ENCODE measurements at places on chromosomes 13 and 19.

DNA sequence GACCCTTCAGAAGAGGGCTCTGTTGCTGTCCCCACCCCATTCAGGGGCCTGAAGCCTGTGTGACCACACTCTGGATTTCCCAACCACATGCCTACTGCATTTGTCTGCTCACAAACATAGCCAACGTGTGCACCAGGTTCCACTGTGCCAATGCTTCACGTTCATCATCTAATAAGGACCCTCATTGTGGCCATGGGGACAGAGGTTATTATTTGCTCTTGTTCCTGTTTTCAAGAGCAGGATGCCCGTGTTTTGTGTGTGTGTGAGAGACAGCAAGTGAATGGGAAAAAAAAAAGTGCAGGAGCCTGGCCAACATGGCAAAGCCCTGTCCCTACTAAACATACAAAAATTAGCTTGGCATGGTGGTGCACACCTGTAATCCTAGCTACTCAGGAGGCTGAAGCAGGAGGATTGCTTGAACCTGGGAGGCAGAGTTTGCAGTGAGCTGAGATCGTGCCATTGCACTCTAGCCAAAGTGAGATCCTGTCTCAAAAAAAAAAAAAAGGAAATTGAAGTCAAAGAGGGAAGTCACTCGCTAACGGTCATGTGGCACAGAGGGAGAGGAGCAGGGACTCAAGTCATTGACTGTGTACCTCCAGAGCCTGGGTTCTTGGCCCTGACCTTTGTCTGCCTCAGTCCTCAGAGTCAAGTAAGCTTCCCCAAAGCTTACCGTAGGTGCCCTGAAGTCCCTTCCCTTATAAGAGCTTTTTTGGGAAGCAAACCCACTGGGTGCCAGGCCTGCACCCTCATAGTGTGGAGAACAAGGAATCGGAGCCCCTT, 6.9 kb downstream of the B3GNT8 start:
- DNase-seq, result no peak

- DNase-seq, result no peak
Measured at GRCh38 chr19:42052241-42052863, 17.7 kb downstream of the GRIK5 start.

GRCh38 chr13:43996221-43996620, 116.5 kb downstream of the LACC1 start:
- no peak for DNase-seq

DNA sequence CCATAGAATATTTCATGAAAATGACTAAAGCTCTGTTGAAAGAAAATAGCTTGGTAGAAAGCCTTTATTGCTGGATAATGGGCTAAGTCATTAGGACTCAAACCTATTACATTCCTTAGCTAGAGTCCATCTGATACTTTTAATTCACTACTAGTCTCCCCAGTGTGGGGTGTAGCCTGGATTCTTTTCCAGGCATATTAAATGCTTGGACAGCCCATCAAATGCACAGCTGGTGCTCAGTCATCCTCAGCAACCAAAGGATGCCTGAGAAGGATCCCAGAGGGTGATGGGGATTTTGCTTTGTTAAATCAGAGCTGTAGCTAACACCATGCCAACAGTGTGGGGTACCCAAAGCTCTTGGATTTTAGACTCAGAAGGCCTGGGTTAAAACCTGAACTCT, 153.5 kb downstream of the DLEU7 start:
- DNase-seq, result no peak

DNA sequence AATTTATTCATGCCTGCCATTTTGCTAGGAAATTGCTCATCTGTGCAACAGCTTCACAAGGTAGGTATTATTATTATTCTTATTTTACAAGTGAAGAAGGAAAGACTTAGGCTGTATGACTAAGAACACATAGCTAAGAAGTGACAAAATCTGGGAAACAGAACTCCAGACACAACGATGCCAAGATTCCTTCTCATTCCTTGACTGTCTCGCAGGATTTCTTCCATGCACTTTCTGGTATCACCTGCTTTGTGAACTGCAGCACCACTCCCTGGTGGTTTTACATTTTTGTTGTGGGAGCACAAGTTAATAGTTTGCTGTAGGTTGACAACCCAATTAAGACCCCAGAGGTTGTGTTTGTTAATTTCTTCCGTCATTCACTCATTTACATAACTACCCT, 188.5 kb downstream of the LACC1 start:
- no peak for DNase-seq

DNA sequence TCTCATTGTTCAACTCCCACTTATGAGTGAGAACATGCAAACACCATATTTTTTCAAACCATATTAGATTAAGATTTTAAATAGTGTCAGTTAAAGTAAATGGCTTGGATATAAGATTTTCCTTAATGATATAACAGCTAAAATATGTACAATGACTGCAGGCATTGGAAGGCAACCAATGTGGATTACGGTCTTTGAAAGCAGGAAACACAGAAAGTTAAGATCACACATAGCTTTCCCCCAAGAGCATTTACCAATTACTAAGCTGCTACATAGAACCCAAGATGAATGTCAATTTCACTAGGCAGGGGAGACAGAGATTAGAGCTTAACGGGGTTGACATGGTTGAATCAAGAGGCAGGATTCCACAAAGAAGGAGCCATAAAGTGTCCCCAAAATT, 173.2 kb upstream of the TRPC4 start:
- DNase-seq, result no peak
